ENCODE measurements at places on chromosomes 7 and 10.

GRCh38 chr10:3886641-3887251 lies 101.7 kb upstream of the KLF6 start:
- peaks cover 44% of the 10 kb centered on the region for H3K4me1 ChIP-seq
- H3K36me3 ChIP-seq, result peaks cover 8% of the 10 kb centered on the region
- H3K4me3 ChIP-seq, result no peak overlapping the region
- DNase-seq, result no peak
- no peaks in the 10 kb centered on the region for H3K27me3 ChIP-seq
- peak overlapping the region; percentile 58 for H3K27ac ChIP-seq

- DNase-seq, result no peak
- no peak overlapping the region for H3K4me3 ChIP-seq
- no peaks in the 10 kb centered on the region for H3K36me3 ChIP-seq
- no peak overlapping the region for H3K27ac ChIP-seq
Measured at GRCh38 chr10:132282667-132283603, 24.8 kb downstream of the STK32C start.

DNA sequence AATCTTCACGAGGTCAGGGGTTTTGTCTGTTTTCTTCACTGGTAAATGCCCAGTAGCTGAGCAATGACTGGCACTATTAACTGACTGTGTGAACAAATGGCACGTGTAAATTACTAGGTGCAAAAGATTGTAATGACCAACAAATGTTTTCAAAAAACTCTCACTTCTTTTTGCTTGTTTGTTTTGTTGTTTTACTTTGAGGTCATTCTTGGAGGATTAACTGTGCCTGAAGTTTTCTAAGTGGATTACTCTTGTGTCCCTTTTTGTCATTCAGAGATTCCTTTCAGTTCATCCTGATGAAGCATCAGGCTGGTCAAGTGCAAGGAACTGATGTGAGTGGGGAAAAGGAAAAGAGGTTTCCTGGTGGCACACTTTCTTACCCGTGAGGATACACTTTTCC lies 74.4 kb upstream of the PPP1R3C start:
- no peak for DNase-seq
- H3K27ac ChIP-seq, result no peak overlapping the region
- H3K4me1 ChIP-seq, result no peaks in the 10 kb centered on the region
- no peak overlapping the region for H3K4me3 ChIP-seq

DNA sequence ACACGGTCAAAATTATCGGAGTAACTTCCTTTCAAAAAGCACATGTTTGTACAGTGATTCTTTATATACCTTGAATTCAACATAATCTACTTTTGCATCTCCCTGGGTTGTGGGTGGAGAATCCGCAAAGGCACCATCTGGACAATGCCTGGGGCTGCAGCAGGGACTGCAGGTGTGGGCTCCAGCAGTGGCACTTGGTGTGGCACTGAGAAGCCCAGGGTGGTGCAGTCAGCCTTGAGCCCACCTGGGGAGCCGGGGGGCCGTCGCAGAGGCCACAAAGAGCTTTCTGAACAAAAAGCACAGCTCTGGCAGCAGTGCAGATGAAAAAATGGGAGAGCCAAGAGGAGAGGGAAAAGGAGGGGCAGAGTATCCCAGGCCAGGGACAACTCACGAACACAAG lies 22.2 kb downstream of the PARD3 start:
- no peaks in the 10 kb centered on the region for H3K36me3 ChIP-seq
- no peak overlapping the region for H3K27ac ChIP-seq
- peaks cover 5% of the 10 kb centered on the region for H3K27me3 ChIP-seq
- no peaks in the 10 kb centered on the region for H3K4me1 ChIP-seq

GRCh38 chr7:159046300-159046699 lies 98.4 kb downstream of the VIPR2 start:
- peaks cover 25% of the 10 kb centered on the region for H3K27me3 ChIP-seq
- H3K27ac ChIP-seq, result no peak overlapping the region
- DNase-seq, result no peak
- no peaks in the 10 kb centered on the region for H3K36me3 ChIP-seq

DNA sequence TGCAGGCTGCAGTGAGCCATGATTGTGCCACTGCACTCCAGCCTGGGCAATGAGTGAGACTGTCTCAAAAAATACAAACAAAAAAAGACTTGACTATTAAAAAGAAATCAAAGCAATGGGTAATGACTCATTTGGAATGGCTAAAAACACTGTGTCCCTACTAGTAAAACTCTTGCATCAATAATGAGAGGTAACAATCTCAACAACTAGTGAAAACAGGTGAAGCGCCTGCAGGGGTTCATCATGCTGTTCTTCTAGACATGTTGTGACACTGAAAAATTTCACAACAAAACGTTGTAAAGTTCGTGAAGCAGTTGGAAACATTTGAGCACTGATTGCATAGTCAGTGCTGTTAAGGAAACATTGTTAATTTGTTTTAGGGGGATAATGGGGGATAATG lies 26.9 kb upstream of the SLC29A4 start:
- no peaks in the 10 kb centered on the region for H3K4me1 ChIP-seq
- H3K27ac ChIP-seq, result no peak overlapping the region
- peaks cover 2% of the 10 kb centered on the region for H3K27me3 ChIP-seq
- no peak for DNase-seq

DNA sequence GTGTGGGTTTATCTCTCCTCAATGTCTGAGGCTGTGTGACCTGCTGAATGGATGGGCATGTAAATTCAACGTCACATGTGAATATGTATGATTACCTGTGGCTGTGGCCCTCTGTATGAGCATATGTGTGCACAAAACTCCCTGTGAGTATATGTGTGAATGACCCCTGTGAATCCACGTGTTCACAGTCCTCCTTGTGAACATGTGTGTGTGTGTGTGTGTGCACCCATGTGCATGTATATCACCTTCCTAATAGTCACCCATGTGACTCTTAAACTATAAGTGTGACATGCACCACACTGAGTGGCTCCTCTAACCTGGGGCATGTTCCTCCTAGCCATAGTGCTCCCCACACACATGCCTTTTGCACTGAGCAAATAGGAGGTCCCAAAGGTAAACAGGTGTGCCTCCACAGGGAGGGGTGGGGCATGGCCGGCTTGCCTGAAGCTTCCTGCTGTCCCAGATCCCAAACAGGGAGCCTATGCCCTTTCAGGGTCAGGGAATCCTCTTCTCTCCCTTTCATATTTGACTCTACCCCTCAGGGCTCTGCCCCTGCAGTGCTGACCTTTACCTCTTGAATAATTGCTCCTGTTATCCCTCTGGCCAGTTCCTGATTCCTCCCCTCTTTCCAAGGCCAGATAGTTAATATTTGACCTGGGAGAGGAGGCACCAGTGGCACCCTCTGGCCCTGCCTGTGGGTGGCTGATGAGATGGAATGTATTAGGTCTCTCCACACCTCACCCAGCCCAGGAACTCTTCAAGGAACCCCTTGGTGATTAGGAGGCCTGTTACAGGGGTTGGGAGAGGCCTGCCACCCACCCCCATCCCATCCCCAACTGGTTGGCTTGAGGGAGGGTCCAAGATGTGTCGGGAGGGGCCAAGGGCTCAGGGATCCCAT lies 1.9 kb downstream of the SEMA4G start:
- no peaks in the 10 kb centered on the region for H3K27me3 ChIP-seq
- no peak overlapping the region for H3K27ac ChIP-seq
- no peaks in the 10 kb centered on the region for H3K36me3 ChIP-seq
- H3K4me3 ChIP-seq, result no peak overlapping the region

DNA sequence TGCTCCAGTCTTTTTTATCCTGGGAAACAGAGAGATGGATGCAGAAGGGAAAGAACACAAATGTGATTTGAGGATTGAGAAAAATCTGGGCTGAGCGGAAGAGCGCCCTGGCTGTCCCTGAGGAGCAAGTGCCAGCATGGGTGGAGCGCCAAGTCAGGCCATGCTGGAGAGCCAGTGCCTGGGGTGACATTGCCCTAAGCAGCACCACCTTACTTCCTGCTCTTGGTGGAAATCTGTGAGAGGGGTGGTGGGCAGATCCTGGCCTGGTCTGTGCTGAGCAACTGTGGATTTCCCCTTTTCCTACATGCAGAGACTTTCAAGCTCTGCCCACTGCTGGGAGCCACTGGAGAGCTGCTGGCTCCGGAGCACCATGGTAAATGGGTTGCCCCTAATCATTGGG lies 36.9 kb downstream of the DDIT4 start:
- DNase-seq, result no peak
- no peak overlapping the region for H3K4me3 ChIP-seq
- no peaks in the 10 kb centered on the region for H3K27me3 ChIP-seq
- H3K4me1 ChIP-seq, result peaks cover 54% of the 10 kb centered on the region
- H3K36me3 ChIP-seq, result no peaks in the 10 kb centered on the region

GRCh38 chr7:88346357-88346756 lies 39.7 kb upstream of the STEAP4 start:
- no peak overlapping the region for H3K4me3 ChIP-seq
- no peak overlapping the region for H3K27ac ChIP-seq
- DNase-seq, result no peak
- no peaks in the 10 kb centered on the region for H3K36me3 ChIP-seq

GRCh38 chr7:155234158-155234492 lies 63.6 kb upstream of the INSIG1 start:
- H3K36me3 ChIP-seq, result no peaks in the 10 kb centered on the region
- H3K4me3 ChIP-seq, result no peak overlapping the region
- H3K4me1 ChIP-seq, result no peaks in the 10 kb centered on the region
- H3K27me3 ChIP-seq, result peaks cover 9% of the 10 kb centered on the region

DNA sequence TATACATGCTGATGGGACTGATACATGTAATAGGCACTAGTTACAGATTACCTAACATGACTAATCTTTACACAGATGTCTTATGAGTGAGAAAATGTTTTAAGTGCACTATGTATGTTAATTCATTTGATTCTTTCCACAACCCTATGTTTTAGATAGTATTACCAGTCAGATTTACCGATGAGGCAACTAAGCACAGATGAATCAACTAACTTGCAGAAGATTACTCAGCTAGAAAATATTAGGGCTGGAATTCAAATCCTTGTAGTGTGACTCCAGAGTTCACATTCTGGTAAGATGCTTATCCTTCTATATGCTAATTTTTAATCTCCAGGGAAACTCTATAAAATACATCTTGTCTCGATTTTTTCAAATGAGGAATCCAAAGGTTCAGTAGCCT lies 964.9 kb downstream of the REEP3 start:
- no peak for DNase-seq
- no peak overlapping the region for H3K27ac ChIP-seq
- H3K4me3 ChIP-seq, result no peak overlapping the region
- no peaks in the 10 kb centered on the region for H3K4me1 ChIP-seq
- no peaks in the 10 kb centered on the region for H3K27me3 ChIP-seq

- H3K36me3 ChIP-seq, result no peaks in the 10 kb centered on the region
- H3K4me1 ChIP-seq, result peaks cover 2% of the 10 kb centered on the region
- H3K4me3 ChIP-seq, result no peak overlapping the region
Measured at GRCh38 chr7:50682573-50682972, 100.1 kb downstream of the GRB10 start.

DNA sequence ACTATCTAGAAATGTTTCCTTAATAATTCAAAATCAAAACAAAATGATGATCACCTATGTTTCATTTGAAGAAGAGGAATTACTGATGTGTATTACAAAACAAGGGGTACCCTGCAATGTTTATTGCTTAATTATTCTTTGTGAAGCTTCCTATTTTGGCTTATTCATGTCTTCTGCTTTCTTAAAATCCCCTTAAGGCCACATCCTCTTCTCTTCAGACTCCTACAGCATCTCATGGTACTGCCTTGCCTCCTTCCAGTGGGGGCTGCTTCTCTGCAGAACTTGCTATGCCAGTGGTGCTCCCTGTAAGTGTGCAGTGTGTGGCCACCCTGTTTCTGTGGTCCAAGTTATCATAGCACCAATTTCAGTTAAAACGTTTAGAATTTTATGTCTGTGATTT lies 35.0 kb downstream of the CCDC146 start:
- peak; percentile 21 for DNase-seq
- H3K27ac ChIP-seq, result peak overlapping the region; percentile 96
- H3K27me3 ChIP-seq, result no peaks in the 10 kb centered on the region
- peak overlapping the region; percentile 48 for H3K4me3 ChIP-seq

- DNase-seq, result no peak
- peaks cover 19% of the 10 kb centered on the region for H3K27me3 ChIP-seq
- no peaks in the 10 kb centered on the region for H3K4me1 ChIP-seq
- H3K36me3 ChIP-seq, result no peaks in the 10 kb centered on the region
- no peak overlapping the region for H3K4me3 ChIP-seq
Measured at GRCh38 chr10:125707541-125708468, 11.7 kb upstream of the EDRF1 start.

DNA sequence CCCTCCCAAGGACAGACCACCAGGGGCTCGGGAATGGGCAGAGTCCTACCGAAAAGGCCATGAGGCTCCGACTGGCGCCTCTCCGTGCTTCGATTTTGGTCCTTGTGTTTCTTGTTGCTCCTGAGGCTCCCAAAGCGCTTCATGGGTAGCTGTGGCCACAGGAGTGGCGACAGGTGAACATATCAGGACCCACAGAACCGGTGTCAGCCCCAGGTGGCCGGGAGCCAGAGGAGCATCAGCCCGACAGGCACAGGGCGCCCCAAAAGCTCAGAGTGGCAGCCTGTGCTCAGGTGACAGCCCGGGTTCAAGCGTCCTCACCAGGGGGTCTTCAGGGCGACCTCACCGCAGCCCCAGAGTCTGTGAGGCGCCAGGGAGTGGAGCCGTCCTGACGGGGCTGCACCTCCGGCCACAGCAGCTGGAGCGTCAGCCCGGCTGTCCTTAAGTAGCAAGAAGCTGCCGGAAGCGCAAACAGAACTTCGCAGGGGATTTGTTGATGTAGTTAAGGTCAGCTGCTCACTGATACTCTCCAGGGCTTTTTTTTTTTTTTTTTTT lies 141.0 kb downstream of the PRKAG2 start:
- no peaks in the 10 kb centered on the region for H3K36me3 ChIP-seq
- DNase-seq, result no peak
- no peaks in the 10 kb centered on the region for H3K4me1 ChIP-seq
- H3K27ac ChIP-seq, result no peak overlapping the region
- no peaks in the 10 kb centered on the region for H3K27me3 ChIP-seq

DNA sequence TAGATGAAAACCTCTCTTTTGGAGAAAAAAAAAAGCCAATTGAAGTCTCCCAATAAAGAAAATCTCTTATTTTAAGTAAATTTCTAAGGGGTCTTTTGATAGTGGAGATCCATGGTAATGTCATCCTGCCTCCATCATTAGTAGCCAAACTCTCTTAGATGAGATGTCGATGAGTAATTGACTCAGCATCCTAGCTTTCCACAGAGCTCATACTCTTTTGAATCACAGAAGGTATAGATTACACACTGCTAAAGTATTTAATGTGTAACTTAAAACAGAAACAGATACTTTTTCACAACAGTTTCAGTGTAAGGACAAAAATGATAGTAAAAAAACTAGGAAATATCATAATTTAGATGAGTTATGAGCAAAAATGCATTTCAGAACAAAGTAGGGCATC lies 19.4 kb downstream of the MAGI2 start:
- DNase-seq, result no peak
- H3K36me3 ChIP-seq, result no peaks in the 10 kb centered on the region
- no peak overlapping the region for H3K27ac ChIP-seq
- no peaks in the 10 kb centered on the region for H3K4me1 ChIP-seq

DNA sequence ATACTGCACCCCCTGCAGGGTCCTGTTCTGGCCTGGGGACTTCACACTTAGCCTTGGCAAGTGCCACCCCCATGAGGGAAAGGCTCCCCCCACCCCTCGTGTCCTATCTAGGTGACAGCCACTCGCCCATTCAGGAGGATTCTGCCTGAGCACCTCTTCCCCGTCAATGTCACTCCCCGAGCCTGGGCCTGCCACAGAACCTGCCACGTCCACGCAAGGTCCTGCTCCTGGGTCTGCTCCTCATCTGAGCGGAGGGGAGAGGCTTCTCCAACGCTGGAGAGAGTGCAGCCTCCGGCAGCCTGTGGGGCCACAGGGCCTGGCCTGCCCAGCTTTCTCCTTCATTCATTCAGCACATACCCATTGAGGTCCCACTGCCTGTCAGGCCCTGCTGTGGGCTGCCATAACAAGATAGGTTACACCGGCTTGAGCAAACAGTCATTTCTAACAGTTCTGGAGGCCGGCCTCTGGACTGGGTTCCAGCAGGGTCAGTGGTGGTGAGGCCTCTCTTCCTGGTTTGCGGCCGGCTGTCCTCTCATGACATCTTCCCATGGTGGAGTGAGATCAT lies 92.0 kb upstream of the RET start:
- peaks cover 3% of the 10 kb centered on the region for H3K4me1 ChIP-seq
- DNase-seq, result peak; percentile 14
- no peak overlapping the region for H3K4me3 ChIP-seq
- H3K36me3 ChIP-seq, result no peaks in the 10 kb centered on the region
